ENCODE measurements at places on chromosomes 1 and 21. TPM values are rescaled to one million over a fixed set of nuclear protein-coding genes. Genes with fewer than 3 reads are reported as not detected.

NHLH1 gene
- 0.10 TPM for total RNA-seq

ERICH3 gene
- not detected for total RNA-seq

MMEL1 gene
- total RNA-seq = 2.9 TPM

OR14K1 gene
- not detected for total RNA-seq

CRYAA gene
- not detected for total RNA-seq

FLG2 gene
- total RNA-seq = not detected

FAM151A gene
- not detected for total RNA-seq

KCNQ4 gene
- total RNA-seq = 0.52 TPM

ACAP3 gene
- total RNA-seq = 69.5 TPM

CFAP107 gene
- not detected for total RNA-seq

PGLYRP3 gene
- not detected for total RNA-seq

BCL2L15 gene
- 1.1 TPM for total RNA-seq

- peaks cover 1% of the 10 kb centered on the region for H3K27me3 ChIP-seq
- H3K36me3 ChIP-seq = no peaks in the 10 kb centered on the region
- H3K27ac ChIP-seq = no peak overlapping the region
- H3K4me1 ChIP-seq = no peaks in the 10 kb centered on the region
- H3K4me3 ChIP-seq = no peak overlapping the region
Observed at GRCh38 chr21:16020878-16021277, 291.1 kb downstream of the USP25 start.

DNA sequence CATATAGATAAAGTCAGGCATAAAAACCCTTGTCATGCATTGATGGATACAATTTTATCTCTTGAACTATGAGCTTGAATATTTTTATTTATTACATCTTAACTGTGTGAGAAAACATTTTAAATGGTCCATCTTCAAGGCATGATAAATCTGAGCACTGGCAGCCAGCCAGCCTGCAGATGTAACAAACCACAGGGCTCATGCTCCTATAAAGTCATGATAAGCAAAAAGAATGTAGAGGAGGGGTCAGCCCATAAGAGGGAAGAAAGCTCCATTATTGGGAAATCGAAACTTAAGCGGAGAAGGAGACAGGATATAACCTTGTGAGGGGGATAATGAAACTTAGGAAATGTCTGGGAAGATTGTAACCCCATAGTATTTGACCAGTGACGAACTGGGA is 839.0 kb downstream of the LRRIQ3 start:
- no peak overlapping the region for H3K4me3 ChIP-seq
- H3K36me3 ChIP-seq = no peaks in the 10 kb centered on the region
- no peaks in the 10 kb centered on the region for H3K27me3 ChIP-seq

GRCh38 chr1:45685308-45686014 is 872 bp downstream of the GPBP1L1 start:
- H3K4me1 ChIP-seq = peaks cover 47% of the 10 kb centered on the region
- DNase-seq = peak; percentile 16
- peak overlapping the region; percentile 98 for H3K27ac ChIP-seq

DNA sequence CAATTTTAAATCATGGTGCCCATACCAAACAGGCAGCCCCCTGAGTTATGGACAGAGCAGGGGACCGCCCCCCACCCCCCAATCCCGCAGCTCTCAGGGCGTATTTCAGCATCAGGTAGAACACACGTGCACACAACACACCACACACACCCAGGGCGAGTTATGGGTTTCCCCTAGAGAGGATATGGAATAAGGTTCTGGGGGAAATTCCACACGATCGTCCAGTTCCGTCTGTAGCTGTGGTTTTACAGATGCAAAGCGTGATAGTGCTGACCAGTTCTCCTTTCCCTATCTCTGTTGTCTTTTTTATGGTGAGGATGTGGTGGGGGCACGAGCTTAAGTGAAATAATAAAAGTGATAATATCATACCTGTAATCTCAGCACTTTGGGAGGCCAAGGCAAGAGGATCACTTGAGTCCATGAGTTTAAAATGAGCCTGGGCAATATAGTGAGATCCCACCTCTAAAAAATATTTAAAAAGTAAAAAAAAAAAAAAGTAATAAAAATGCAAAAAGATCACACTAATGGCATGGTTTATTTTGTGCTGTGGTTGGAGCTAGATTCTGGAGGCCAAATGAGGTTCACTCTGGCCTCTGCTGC is 25.1 kb downstream of the C2CD2 start:
- H3K4me3 ChIP-seq = no peak overlapping the region
- peaks cover 65% of the 10 kb centered on the region for H3K4me1 ChIP-seq
- peak overlapping the region; percentile 84 for H3K27ac ChIP-seq
- H3K27me3 ChIP-seq = no peaks in the 10 kb centered on the region
- no peak for DNase-seq

- peaks cover 69% of the 10 kb centered on the region for H3K36me3 ChIP-seq
- no peak overlapping the region for H3K27ac ChIP-seq
- no peaks in the 10 kb centered on the region for H3K27me3 ChIP-seq
- H3K4me1 ChIP-seq = peaks cover 31% of the 10 kb centered on the region
- no peak overlapping the region for H3K4me3 ChIP-seq
- DNase-seq = no peak
Observed at GRCh38 chr1:153663211-153663610, 4.7 kb downstream of the SNAPIN start.

DNA sequence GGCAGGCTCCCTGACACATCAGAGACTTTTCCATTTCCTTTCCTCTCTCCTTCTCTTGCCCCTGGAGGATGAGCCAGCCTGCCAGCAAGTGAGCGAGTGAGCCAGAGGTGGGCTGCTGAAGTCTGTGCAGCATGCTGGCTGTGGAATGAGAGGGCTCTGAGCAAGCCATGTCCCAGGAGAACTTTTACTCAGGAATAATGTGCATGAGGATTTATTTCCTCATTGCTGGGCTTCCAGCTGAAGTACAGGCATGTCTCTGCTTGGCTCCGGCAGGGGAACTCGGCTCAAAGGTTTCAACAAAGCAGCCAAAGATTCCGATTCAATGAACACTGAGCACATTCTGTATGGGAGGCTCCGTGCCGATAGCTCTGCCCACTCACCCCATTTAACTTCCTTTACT is 43.7 kb downstream of the UBIAD1 start:
- H3K27ac ChIP-seq = no peak overlapping the region
- no peaks in the 10 kb centered on the region for H3K36me3 ChIP-seq
- H3K27me3 ChIP-seq = no peaks in the 10 kb centered on the region
- H3K4me3 ChIP-seq = no peak overlapping the region
- peaks cover 16% of the 10 kb centered on the region for H3K4me1 ChIP-seq

- peaks cover 50% of the 10 kb centered on the region for H3K27me3 ChIP-seq
- H3K4me3 ChIP-seq = no peak overlapping the region
- DNase-seq = no peak
- H3K36me3 ChIP-seq = no peaks in the 10 kb centered on the region
- no peak overlapping the region for H3K27ac ChIP-seq
Observed at GRCh38 chr1:93678946-93679480, 2.6 kb downstream of the BCAR3 start.

DNA sequence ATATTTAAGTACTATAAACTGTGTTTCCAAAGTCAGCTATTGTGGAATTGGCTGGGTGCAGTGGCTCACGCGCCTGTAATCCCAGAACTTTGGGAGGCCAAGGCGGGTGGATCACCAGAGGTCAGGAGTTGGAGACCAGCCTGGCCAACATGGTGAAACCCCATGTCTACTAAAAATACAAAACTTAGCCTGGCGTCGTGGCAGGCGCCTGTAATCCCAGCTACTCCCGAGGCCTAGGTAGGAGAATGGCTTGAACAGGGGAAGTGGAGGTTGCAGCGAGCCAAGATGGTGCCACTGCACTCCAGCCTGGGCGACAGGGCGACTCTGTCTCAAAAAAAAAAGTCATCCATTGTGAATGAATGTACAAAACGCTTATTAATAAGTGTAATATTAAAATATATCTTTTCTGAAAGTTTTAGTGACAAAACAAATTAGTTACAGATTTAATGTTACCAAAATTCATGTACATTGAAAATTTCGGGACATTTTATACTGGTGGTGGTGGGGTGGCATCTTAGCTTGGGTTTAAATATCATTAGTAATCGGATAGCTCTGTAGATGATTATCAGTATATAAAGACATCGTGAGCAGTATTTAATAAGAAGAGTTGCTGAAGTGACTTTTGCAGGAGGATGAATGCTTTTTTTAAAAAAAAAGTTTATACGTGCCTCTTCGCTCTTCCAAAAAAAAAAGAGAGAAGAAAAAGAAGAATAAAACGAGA is 503 bp upstream of the SRSF11 start:
- H3K4me3 ChIP-seq = peak overlapping the region; percentile 85
- H3K4me1 ChIP-seq = peaks cover 44% of the 10 kb centered on the region
- H3K27ac ChIP-seq = peak overlapping the region; percentile 97
- peaks cover 41% of the 10 kb centered on the region for H3K36me3 ChIP-seq
- H3K27me3 ChIP-seq = no peaks in the 10 kb centered on the region

GRCh38 chr1:1054971-1055370 is 19.1 kb downstream of the RNF223 start:
- DNase-seq = no peak
- H3K4me1 ChIP-seq = peaks cover 6% of the 10 kb centered on the region
- H3K4me3 ChIP-seq = no peak overlapping the region
- peaks cover 11% of the 10 kb centered on the region for H3K27me3 ChIP-seq

GRCh38 chr1:115839029-115839678 is 1.8 kb downstream of the NHLH2 start:
- H3K36me3 ChIP-seq = peaks cover 2% of the 10 kb centered on the region
- H3K4me3 ChIP-seq = peak overlapping the region; percentile 59
- peaks cover 6% of the 10 kb centered on the region for H3K4me1 ChIP-seq
- no peak overlapping the region for H3K27ac ChIP-seq
- DNase-seq = no peak
- peaks cover 76% of the 10 kb centered on the region for H3K27me3 ChIP-seq

DNA sequence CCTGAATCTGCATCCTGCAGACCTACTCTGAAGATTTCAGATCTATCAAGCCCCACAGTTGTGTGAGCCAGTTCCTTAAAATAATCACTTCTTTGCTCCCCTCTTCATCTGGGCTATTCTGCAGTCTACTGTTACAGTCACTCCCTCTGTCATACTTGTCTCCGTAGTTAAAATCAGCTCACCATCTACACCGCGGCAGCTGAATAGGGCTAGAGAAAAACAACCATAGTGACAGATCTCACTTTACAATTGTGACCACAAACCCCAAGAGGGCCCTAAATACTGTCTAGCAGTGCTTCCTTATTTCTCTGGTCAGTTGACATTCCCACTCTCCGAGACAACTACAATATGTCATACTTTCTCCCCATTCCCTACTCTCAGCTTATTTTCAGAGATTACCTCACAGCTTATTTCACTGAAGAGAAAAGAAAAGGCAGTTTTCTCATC is 12.9 kb downstream of the DESI2 start:
- H3K36me3 ChIP-seq = peaks cover 17% of the 10 kb centered on the region
- H3K4me1 ChIP-seq = peaks cover 1% of the 10 kb centered on the region
- no peak overlapping the region for H3K27ac ChIP-seq
- no peak for DNase-seq
- no peaks in the 10 kb centered on the region for H3K27me3 ChIP-seq
- H3K4me3 ChIP-seq = no peak overlapping the region

DNA sequence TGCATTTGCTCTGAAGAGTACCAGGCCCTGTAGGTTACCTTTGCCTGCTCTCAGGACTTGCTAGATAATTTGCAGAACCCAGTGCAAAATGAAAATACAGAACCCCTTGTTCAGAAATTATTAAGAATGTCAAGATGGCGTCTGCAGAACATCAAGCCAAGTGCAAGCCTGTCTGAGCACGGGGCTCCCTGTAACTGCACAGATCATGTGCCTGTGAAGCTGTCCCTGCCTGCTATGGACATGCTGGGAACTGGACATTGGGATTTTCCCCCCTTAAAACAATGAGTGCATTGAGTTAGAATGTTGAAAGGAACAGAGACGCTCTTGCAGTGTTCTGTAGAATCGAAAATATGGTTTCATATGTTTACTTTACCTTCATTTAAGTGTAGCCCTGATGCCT is 2.9 kb downstream of the CLDN14 start:
- DNase-seq = no peak
- no peaks in the 10 kb centered on the region for H3K4me1 ChIP-seq
- H3K4me3 ChIP-seq = no peak overlapping the region
- no peaks in the 10 kb centered on the region for H3K36me3 ChIP-seq
- peaks cover 4% of the 10 kb centered on the region for H3K27me3 ChIP-seq
- no peak overlapping the region for H3K27ac ChIP-seq

GRCh38 chr1:235946571-235946981 is 79.9 kb upstream of the LYST start:
- no peaks in the 10 kb centered on the region for H3K27me3 ChIP-seq
- H3K4me1 ChIP-seq = peaks cover 8% of the 10 kb centered on the region
- no peak for DNase-seq
- H3K4me3 ChIP-seq = no peak overlapping the region
- H3K36me3 ChIP-seq = no peaks in the 10 kb centered on the region

GRCh38 chr1:234544087-234544579 is 65.2 kb upstream of the TARBP1 start:
- peaks cover 31% of the 10 kb centered on the region for H3K4me1 ChIP-seq
- H3K27ac ChIP-seq = no peak overlapping the region
- DNase-seq = no peak
- no peak overlapping the region for H3K4me3 ChIP-seq
- no peaks in the 10 kb centered on the region for H3K36me3 ChIP-seq

DNA sequence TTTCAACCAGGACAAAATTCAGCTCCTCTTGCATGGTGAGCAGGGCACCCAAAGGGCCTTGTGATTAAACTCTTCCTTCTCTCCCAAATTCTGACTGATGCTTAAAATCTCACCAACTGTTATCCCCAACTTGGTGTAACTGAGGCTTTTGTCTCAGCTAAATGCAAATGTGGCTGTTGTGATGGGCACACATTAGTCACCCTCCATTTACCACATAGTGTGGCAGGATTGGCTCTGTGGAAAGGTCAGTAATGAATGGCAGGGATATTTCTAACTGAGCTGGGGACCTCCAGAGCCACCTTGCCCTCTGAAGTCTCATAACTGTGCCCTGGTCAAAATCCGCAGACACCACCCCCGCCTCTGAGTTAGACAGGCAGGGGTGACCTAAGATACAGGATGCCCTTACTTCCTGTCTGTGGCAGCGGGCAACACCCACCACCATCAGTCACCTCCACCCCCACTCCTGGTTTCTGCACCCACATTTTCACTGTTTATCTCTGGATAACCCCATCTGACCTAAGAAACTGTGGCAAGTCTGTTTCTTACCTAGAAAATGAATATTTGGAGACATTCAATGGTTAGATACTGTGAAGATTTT is 25.4 kb upstream of the RGS16 start:
- no peaks in the 10 kb centered on the region for H3K36me3 ChIP-seq
- no peak overlapping the region for H3K27ac ChIP-seq
- peak; percentile 22 for DNase-seq
- no peak overlapping the region for H3K4me3 ChIP-seq

DNA sequence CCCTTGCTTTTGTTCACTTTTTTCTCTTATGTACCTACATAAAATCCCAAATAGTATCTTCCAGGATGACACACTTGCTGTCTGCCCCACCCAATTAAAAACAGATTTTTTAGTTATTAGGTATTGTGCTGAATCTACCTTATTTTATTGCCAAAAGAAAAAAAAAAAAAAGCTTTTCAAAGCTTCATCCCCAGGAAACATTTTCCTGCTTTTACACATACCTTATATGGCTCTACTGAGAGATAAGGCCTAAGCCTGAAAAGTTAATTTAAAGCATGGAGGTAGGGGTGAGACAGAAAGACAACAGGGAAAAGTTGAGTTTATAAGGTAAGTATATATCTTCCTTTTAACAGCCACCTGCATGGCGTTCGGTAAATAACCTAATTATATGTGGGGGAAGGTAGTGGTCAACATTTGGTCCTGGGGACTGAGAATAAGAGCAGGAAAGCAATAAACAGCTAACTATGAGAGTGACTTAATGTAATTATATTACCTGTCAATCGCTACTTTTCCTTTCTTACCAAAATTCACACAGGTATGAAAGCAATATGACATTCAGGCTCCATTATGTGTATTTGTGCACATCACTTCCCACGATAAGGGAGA is 54.6 kb upstream of the BOLA1 start:
- peak overlapping the region; percentile 92 for H3K27ac ChIP-seq
- peak; percentile 5 for DNase-seq
- H3K36me3 ChIP-seq = peaks cover 42% of the 10 kb centered on the region
- H3K4me1 ChIP-seq = peaks cover 53% of the 10 kb centered on the region
- H3K4me3 ChIP-seq = peak overlapping the region; percentile 81
